ENCODE measurements at places on chromosomes 2 and 18.

- no peak for DNase-seq
Observed at GRCh38 chr2:88458633-88459032, 6.1 kb upstream of the FOXI3 start.

GRCh38 chr2:201656102-201656501 lies 12.8 kb upstream of the TMEM237 start:
- no peak for DNase-seq

DNA sequence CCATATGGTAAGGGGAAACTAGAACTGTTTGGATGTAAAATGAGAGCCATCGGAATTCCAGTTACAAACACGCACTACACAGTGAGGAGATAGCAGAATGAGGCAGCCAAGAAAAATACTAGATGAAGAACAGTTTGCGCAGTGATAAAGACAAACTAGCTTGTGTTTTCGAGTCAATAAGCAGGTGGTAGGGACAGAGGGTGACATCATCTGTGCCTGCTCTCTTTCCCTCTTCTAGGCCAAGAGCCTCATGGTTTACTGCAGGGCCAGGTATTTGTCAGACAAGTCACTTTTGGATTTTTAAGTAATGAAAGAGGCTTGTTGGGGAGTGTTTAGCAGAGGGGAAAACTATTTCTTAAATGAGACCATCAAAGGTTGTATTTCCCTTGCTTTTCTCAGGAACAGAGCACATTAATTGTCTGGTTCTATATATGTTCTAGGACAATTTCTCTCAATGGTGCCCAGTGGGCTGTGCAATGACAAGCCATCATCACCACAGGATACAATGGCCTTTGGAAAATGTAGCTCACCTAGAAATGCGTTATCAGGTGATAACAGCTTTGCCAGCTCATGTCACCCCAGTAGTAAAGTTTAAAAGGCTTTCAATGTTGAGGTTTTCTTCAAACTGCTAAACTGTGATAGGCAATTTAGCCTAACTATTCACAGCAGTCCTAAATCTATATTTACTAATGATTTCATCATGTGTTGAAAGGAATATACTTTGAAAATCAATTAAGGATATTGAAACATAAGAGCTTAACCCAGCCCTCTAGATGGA lies 1210.3 kb upstream of the ZEB2 start:
- no peak for DNase-seq

DNA sequence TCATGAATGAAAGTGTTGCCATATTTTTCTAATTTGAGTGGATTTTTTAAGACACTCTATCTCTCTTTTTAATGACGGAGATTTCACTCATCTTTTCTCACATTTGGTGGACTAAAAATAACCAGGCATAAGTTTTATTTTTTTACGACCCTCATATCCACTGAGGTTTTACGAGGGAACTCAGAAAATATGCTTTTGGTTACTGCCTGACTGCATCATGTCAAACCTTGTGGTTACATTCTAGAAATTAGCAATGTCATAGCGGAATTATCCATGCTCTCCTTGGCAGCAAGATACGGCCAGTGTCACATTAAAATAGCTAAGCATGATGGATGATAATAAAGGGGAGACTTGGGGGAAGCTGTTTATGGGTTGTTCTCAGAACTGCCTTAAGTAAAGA lies 428.6 kb upstream of the FSHR start:
- no peak for DNase-seq

GRCh38 chr18:52408800-52409302 lies 68.9 kb downstream of the DCC start:
- no peak for DNase-seq

GRCh38 chr2:234974501-234975385 lies 22.9 kb downstream of the SH3BP4 start:
- no peak for DNase-seq

- DNase-seq = no peak
Observed at GRCh38 chr2:20071397-20072383, 20.3 kb upstream of the LAPTM4A start.

GRCh38 chr2:235725016-235725489 lies 231.2 kb downstream of the AGAP1 start:
- no peak for DNase-seq

DNA sequence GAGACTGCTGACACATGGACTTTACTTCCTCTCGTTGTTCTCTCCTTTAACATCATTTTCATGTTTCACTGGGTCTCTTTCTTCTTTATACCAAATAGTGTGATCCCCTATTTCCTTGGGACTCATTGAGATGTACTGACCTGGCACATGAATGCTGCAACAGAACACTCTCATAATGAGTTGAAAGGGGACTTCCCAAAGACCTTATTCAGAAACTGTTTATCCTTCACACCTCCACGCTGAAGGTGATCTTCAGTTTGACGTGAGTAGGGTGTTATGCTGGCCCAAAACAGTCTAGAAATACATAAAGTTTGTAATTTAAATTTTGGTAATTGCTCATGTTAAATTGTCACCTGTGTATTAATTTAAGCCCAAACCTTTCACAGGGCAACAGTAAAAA lies 1096.8 kb upstream of the GYPC start:
- no peak for DNase-seq

DNA sequence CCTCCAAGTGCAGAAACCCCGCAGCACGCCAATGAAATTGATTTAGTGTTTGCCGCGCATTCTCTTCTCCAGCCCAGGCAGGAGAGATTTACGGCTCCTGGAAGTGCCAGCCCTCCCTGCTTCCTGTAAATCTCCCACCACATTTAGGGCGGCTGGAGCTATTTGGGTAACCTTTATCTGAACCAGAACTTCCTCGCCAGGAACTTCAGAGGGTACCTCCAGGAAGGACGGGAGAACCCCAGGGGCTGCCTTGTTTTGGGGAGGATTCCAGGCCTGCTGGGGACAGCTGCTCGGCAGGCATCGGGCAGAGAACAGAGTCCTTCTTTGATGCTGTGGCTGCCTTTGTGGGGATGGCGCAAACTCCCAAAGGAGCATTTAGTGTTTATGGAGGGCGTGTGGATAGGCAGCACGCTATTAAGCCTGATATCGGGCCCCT lies 122.0 kb upstream of the MYCN start:
- DNase-seq = no peak

GRCh38 chr2:39413063-39413737 lies 23.9 kb downstream of the MAP4K3 start:
- DNase-seq = no peak
